ENCODE measurements at places on chromosomes 12 and 14.

DNA sequence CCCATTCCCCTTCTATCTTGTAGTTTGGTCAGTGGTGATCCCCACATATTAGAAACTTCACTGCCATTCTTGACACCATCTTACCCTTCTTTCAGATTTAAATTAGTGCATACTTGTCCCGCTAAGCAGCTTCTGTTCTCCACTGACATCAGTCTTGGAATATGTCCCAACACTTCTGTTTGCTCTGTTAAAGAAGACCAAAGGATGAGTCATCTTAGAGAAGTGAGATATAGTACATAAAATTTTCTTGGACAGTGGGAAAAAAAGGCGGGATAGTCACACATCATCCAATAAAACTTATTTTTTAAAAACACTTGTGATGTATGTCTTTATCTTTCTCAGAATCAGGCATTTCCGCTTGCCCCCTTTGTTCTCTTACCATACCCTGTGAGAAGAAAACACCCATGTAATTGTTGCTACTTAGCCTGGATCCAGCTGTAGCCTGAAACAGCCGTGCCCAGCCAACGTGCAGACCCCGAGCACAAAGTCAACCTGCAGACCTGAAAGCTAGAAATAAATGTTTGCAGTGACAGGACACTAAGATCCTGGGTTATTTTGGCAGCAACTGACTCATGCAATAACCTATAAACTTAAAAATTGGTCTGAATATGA lies 100.1 kb upstream of the PDE3A start:
- no peak for DNase-seq

DNA sequence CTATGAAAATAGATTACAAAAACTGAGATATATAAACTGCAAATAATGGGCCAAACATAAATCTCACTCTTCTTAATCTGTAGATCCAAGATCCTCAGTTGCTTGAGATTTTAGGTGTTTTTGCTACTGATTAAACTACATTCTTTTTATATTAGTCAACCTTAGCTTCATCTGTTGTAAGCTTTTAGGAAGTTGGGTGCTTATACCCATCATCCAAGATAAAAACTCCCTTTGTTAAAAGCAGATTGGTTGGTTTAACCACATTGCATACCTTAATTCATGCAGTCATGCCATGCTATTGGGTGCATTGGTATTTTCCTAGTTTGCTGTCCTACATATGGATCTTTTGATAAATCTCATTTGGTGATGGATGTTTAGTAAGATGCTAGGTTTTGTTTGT lies 46.2 kb upstream of the DIP2B start:
- no peak for DNase-seq

DNA sequence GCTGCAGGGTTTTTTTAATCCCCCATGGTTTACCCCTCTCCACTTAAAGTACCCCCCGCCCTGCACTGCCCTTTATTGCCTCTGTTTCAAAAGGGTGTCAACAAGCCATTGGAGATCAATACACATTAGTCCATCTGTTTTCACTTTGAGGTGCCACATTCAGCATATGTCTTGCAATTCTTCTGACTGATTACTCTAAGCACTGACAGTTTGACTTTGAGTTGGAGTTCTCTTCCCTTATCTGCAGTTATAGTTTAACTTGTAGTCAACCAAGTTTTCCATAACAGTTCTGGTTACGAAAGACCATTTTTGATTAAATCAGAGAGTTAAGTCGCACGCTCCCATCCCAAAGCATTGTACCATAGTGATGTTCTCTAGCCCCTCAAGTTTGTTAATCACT lies 260.8 kb upstream of the TBX3 start:
- DNase-seq: no peak

GRCh38 chr14:58703161-58703506 lies 65.4 kb downstream of the DACT1 start:
- DNase-seq: no peak

DNA sequence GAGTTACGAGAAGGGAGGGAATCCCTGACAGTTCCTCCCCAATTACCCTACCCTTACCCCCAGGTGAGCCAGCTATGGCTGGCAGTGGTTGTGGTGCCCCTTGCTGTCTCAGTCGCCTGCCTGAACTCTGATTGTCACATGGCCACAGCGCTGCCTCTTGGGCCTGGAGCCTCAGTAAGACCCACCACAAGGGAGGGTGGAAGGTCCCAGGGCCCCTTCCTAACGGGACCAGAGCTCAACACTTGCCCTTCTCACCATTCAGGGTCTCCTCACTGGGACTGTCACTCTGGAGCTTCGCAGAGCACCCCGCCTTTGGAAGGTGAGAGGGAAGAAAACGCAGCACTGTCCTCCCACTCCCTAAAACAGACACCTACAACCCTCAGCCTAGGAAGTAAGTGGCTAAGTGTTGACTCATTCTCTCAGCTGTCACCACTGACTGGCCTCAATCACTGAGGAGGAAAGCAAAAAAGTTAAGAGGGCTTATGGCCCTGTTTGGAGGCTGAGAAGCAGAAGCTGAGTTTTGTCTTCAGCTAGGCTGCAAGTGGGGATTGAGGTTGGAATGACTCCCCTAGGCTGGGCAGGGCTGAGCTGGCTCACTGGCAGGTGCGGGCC lies 1.0 kb downstream of the TMEM253 start:
- DNase-seq: no peak

DNA sequence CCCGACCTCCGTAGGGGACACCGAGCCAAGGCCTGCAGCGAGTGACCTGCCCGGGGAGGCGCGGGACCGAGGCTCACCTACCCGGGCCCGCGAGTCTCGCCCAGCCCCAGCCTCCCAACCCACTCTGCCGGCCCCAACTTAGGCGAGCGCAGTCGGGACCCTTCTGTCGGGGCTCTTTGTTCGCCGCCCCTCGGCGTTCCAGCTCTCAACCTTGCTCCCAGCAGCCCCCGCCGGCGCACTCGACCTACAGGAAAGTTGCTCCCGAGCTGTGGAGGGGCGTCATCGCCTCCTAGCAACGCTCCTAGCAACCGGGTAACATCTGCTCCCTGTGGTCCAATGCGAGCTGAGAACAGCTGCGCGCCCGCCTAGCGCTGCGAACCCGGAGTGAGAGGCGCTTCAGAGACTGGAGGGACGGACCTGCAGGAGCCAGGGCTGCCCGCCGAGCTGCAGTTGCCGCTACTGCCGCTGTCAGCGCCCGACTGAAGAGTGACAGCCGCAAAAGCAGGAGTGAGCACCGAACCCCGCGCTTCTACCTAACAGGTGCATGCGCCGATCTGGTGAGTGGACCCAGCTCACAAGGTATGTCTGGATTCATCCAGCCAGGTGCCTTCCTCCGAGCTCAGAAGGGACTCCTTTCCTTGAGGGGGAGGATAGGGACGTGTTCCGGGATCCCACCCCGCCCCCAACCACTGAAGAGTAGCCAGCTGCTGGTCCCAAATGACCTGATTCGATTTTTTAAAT lies 355.0 kb downstream of the SNAPC1 start:
- DNase-seq: peak; percentile 50

Data from stimulated activated CD8-positive, alpha-beta memory T cell treated with anti-CD3 and anti-CD28 coated beads, Interleukin-2, amount 100 ng/mL, for 48 hours (primary cell).